ENCODE measurements at places on chromosomes 6 and 20.

GRCh38 chr6:105781248-105781647, 304.9 kb upstream of the PRDM1 start:
- no peak for DNase-seq

- DNase-seq = no peak
Observed at GRCh38 chr20:35190556-35190955, 18.7 kb downstream of the PROCR start.

- no peak for DNase-seq
Observed at GRCh38 chr6:74604279-74604678, 601.6 kb downstream of the COL12A1 start.

GRCh38 chr6:76230711-76231110, 158.2 kb upstream of the IMPG1 start:
- no peak for DNase-seq

- DNase-seq = no peak
Observed at GRCh38 chr6:47701363-47701762, 3.0 kb downstream of the ADGRF4 start.

DNA sequence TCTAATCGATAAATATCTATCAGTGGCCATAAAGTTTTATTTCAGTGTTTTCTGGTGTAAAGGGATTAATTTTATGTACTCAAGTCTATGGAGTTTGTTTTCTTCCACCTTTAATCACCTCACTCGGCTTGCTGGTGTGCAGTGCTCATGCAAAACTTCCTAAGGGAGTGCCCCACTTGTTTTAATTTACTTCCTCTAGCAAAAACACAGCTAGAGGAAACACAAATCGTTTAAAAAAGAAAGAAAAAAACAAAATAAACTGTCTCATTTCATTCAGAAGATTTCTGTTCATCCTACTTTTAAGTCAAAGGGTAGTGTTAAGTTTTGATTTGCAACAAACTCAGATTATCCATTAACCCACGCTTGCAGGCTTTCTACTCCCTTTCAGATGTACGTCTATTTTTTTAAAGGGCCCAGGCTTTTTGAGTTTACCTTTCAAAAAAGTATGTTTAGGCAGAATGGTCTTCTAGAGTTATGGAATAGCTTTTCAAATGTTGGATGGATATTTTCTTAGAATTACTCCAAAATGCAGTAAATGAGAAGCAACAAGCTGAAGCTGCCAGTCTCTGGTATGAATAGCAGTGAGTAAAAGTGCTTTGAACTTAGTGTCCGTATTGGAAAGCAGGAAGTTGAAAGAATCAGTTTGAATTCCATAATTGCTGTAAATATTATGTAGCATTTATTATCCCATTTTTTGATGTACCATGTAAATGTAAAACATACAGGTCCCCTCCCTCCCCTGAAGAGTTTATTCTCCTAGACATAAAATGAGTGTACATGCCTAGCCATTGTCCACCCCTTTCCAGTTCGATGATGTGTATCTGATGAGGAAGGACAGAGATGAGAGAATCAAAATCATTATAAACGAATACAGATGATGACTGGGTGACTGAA, 113.3 kb downstream of the SLC16A10 start:
- DNase-seq = no peak

DNA sequence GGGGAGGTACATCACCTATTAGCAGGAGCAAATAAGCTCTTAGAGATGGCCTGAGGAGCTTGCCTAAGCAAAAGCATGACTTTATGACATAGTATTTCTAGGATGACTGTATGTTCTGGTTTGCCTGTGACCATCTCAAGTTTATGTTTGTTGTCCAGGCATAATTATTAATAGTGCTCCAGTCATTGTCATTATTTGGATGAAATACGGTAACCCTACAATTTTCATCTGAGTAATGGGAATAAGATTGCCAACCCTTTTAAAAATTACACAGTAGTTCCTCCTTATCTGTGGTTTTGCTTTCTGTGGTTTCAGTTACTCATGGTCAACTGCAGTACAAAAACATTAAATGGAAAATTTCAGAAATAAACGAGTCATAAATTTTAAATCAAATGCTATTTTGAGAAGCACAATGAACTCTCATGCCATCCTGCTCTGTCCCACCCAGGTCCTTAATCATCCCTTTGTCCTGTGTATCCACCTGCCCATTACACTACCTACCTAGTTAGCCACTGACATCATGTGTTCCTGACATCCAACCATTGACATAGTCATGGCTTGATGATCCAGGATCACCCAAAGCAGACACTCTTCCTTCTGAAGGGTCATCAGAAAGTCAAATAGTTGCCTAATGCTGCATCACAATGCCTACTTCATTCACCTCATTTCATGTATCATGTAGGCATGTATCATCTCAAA, 27.0 kb upstream of the TFB1M start:
- DNase-seq = no peak

- DNase-seq = no peak
Observed at GRCh38 chr6:105137388-105137787, 42.4 kb downstream of the POPDC3 start.

- DNase-seq = no peak
Observed at GRCh38 chr6:148445620-148446019, 103.0 kb downstream of the SASH1 start.

- no peak for DNase-seq
Observed at GRCh38 chr6:50986319-50986718, 167.6 kb downstream of the TFAP2B start.

DNA sequence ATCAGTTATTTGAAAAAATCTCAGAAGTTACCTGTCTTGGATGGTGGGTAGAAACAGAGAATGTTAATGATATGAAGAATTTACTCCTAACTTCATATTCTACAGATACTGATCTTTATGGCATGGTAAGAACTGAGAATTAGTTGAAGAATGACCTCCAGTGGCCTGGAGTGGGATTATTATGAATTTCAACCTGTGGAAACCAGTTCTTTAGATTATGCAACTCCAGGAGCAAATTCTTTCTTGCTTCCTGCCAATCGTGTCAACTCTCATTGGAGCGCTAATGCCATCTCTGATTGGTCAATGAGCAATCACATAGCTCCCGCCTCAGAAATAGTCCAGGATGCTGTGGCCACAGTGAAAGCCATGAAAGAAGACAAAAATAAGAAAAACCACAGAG, 40.6 kb downstream of the LYRM2 start:
- DNase-seq = no peak

DNA sequence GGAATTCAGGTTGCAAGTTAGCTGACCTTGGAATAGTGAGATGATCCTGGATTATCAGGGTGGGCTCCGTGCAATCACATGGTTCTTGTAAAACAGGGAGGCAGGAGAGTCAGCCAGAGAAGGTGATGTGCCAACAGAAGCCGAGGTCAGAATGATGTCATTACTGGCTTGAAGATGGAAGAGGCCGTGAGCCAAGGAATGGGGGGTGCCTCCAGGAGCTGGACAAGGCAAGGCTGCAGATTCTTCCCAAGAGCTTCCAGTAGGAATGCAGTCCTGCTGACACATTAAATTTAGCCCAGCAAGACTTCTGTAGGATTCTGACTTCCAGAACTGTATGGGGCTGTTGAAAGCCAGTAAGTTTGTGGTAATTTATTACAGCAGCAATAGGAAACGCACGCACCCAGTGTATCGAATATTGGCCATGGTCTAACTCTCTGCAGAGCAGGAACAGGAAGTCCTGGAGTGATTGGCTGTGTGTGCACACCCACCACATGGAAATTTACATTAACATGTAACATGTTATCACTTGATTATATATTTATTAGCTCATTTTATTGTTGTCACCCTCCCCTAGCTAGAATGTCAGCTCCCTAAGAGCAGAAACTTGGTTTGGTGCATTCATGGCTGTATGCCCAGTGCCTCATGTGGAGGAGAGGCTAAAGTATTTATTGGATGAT, 19.1 kb downstream of the SLC24A3 start:
- DNase-seq = no peak

GRCh38 chr6:112044856-112045255, 9.0 kb upstream of the CCN6 start:
- DNase-seq = no peak

GRCh38 chr6:23137611-23138010, 568.2 kb downstream of the HDGFL1 start:
- DNase-seq = no peak

DNA sequence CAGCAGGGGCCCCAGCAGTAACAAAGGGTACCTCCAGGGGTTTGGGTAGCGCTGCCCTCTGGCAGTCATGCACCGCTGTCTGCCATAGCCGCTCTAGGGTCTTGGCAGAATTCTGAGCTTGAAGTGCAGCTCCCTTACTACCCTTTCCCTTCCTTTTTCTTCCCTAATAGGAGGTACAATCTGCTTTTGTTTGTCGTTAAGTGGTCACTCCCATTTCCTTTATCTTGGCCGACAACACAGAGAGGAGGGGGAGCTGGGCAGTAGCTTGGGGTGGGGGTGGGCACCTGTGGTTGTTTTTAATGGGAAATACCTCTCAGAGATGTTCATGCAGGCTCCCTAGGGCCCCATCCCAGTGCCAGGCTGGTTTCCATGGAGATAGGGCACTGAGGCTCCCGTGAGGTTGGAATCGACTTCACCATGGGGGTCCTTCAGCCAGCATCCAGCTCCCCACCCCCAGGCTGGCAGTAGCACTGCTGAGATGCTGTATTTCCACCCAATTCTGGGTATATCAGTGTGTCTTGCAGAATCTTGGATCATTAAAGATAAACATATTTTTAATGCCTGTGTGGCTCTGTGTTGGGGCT, 18.6 kb downstream of the CCDC167 start:
- no peak for DNase-seq

- DNase-seq = no peak
Observed at GRCh38 chr6:37024656-37025337, 19.3 kb downstream of the FGD2 start.

- DNase-seq = no peak
Observed at GRCh38 chr20:57361517-57361916, 10.5 kb downstream of the RAE1 start.

DNA sequence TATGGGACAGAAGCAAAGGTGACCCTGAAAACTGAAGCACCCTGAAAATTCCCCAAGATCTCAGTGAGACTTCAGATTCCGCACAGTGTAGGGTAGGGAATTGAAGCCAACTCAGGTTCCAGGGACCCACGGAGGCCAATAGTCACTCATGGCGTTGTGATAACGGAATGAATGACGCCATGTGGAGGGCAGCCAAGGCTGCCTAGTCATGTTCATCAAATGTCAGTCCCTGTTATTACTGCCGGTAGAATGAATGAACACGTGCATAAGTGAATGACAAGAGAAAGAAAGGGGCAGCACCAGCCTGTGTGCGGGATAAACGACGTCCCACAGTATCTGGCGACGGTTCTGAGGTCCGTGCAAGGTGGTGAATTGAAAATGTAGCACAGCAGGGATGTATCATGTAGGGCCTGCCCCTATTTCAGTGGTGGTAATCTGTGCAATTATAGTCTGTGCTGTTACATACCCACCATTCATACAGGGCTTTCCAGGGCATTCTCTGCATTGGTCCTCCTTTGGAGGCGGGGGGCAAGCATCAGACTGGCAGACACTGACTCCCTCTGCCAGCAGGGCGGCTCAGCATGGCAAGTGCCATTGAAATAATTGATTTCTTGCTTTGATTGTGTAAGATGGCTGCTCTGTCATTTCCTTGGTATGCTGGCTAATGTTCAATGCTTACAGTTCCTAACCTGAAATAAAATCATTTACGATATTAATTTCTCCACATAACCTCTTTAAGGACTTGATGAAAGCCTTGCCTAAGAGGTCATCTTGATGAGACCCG, 386.9 kb downstream of the CDH4 start:
- DNase-seq = no peak

GRCh38 chr6:135525594-135525993, 28.1 kb upstream of the AHI1 start:
- no peak for DNase-seq

DNA sequence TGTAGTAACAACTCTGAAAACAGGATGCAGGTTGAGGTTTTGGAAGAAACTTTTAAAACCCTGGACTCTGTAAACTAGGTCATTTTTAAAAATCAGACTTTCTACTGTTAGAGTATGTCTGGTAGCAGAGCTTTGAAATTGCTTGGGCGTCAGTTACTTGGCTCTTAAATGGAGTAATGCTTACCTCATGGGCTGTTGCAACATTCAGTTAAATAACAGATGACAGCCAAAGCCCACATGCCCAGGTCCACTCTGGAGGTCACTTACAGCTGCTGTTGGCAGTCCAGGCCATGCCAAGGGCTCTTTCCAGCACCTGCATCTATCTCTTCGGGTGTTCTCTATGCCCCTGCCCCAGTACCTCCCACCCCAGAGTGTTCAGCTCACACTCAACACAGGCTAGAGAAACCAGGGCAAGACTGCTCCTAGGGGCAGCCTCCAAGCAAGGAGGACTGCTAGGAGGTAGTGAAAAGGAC, 96.4 kb downstream of the BANF2 start:
- DNase-seq = no peak

- no peak for DNase-seq
Observed at GRCh38 chr20:4635781-4636180, 85.9 kb upstream of the PRND start.
